Activated CD8-positive, alpha-beta memory T cell treated with anti-CD3 and anti-CD28 coated beads, Interleukin-2, amount 50 U/mL, for 48 hours (primary cell): ENCODE measurements at places on chromosomes 7 and 10.

DNA sequence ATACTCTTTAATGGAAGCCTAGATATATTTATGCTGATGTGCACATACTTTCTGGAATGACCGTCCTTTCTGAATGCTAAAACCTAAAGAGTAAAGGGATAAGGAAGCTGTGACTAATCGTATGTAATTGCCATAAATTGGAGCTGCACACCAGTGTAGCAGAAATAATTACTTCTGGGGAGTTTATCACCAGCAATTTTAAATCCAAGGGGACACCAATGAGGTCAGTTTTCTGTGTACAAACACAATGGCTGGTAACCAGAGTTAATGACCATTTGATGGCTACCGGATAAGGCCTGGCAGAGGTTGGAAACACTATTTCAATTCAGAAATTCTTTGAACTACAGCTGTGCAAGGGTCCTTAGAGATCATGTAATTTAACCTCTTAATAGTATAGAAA is 670.1 kb downstream of the REEP3 start:
- no peak for DNase-seq

GRCh38 chr10:129967579-129968019 is 3.5 kb upstream of the EBF3 start:
- DNase-seq: no peak

GRCh38 chr7:34709771-34710170 is 51.8 kb downstream of the NPSR1 start:
- no peak for DNase-seq

DNA sequence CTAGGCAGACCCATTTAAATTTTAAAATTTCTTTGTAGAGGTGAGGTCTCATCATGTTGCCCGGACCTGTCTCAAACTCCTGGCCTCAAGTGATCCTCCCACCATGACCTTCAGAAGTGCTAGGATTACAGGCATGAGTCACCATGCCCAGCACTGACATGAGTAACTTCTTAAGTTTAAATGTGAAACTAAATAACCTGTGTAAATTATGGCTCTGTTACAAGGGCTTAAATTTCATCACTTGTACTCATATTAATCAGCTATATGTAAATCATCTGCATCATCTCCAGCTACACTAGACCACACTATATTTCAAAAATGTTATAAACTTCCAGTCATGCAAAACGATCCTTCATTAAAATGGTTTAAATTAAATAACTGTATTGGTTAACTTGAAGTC is 56.1 kb downstream of the ATAD1 start:
- DNase-seq: no peak

DNA sequence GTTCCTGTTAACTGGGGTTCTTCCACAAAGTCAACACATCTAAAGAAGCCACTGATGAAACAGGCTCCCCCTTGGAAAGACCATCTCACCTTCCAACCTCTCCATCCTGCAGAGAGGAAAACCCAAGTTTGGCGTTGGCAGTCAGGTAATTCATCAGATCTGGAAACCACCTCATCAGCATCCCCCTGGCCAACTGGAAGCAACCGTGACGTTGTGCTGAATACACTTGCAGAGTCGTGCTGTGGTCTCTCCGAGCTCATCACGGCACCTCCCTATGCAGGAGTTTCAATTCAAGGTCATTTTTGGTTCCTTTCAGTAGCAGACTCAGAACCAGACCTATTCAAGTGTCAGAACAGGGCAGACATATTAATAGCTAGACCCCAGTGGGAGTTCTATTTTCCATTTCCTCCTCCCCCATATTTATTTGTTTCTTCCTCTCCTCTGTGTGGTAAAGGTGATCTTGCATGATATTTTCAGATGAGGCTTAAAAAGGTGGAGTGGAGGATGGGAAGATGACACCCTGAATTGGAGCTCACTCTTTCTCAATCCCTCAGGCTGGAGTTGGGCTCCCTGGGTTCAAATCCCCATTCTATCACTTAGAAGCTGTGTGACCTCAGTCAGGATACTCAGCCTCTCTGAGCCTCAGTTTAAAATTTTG is 149.1 kb upstream of the ADO start:
- no peak for DNase-seq

DNA sequence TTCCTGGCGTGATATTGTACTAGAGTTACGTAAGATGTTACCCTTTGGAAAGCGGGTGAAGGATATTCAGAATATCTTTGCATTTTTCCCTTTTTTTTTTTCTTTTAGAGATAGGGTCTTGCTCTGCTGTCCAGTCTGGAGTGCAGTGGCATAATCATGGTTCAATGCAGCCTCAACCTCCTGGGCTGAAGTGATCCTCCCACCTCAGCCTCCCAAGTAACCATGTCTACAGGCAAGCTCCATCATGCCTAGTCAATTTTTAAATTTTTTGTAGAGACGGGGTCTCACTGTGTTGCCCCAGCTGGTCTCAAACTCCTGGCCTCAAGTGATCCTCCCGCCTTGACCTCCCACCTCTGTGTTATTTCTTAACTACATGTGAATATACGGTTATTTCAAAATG is 18.4 kb downstream of the VPS41 start:
- no peak for DNase-seq

GRCh38 chr10:99709480-99710229 is 22.3 kb downstream of the COX15 start:
- DNase-seq: peak; percentile 55

DNA sequence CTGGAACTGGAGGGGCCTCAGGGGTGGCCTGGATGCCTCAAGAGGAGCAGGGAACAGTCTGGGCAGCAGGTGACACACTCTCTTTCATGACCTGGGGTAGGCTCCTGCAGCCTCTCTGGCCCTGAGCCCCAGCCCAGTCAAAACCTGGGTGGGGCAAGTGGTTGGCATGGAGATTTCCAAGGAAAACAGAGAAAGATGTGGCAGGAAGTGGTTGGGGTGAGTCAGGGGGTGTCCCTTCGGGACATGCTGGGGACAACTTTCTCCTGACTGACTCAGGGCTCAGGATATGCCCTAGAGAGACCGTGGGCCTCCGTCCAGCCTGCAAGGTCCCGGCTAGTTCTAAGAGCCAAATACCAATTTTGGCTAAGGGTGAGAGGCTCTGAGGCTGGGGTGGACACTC is 2.9 kb downstream of the AQP1 start:
- DNase-seq: no peak

- no peak for DNase-seq
Observed at GRCh38 chr10:126375926-126376554, 12.2 kb downstream of the ADAM12 start.

GRCh38 chr10:111077479-111077784 is 603 bp downstream of the ADRA2A start:
- no peak for DNase-seq

- DNase-seq: no peak
Observed at GRCh38 chr10:109837384-109837783, 85.9 kb downstream of the XPNPEP1 start.

DNA sequence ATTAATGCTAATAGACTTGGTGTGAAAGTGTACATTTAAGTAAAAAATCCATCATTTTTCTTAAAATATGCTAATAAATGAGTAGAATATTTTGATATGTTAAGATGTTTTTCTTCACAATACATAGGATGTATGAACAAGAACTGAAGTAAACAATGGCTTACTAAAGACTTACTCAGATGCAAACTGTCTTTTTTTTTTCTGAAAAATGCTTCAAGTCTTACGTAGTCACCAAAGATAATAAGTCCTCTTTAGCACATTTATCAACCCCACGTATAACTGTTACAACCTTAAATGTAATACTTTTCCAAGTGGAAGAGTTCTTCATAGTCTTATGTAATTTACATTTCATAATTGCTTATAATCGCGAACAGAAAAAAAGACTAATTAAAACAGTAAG is 54.8 kb downstream of the MDFIC start:
- DNase-seq: no peak

GRCh38 chr10:8095959-8096358 is 41.5 kb downstream of the GATA3 start:
- peak; percentile 66 for DNase-seq

- no peak for DNase-seq
Observed at GRCh38 chr7:107850643-107851042, 40.3 kb upstream of the DLD start.

DNA sequence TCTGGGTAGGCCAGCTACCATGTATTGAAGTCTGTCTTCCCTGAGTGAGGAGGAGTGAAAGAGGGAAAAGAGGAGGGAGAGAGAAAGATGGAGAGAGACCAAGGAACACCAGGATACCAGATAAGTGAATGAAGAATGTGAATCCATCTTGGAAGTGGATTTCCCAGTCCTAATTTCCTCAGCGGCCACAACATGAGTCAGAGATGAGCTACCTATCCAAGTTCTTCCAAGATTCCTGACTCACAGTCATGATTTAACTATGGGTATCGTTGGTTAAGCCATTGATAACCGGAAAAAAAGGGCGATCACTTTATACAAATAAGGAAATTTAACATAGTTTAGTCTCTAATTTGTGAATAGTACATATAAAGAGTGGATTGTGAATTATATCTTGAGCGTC is 561.8 kb downstream of the ATRNL1 start:
- no peak for DNase-seq

GRCh38 chr7:152336754-152337368 is 98.9 kb downstream of the KMT2C start:
- DNase-seq: no peak

- DNase-seq: no peak
Observed at GRCh38 chr7:2217716-2218443, 14.9 kb downstream of the MAD1L1 start.

GRCh38 chr7:103613655-103614642 is 167.9 kb upstream of the SLC26A5 start:
- DNase-seq: no peak

DNA sequence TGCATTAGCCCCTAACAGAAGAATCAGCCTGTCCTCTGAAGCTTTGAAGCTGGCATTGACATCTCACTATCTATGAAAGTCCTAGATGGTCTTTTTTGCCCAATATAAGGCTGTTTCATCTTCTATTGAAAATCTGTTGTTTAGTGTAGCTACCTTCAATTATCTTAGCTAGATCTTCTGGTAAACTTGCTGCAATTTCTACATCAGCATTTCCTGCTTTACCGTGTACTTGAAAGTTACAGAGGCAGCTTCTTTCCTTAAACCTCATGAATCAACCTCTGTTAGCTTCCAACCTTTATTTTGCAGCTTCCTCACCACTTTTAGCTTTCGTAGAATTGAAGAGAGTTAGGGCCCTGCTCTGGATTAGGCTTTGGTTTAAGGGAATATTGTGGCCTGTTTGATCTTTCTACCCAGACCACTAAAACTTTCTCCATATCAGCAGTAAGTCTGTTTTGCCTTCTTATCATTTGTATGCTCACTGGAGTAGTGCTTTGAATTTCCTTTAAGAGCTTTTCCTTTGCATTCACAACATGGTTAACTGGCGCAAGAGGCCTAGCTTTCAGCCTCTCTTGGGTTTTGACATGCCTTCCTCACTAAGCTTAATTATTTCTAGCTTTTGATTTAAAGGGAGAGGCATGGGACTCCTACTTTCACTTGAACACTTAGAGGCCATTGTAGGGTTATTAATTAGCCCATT is 32.5 kb downstream of the ARID5B start:
- no peak for DNase-seq

GRCh38 chr7:101206665-101207042 is 5.8 kb upstream of the MOGAT3 start:
- DNase-seq: no peak

GRCh38 chr7:84384417-84384816 is 189.8 kb upstream of the SEMA3A start:
- no peak for DNase-seq

GRCh38 chr10:96470116-96470743 is 43.5 kb downstream of the TLL2 start:
- peak; percentile 55 for DNase-seq

DNA sequence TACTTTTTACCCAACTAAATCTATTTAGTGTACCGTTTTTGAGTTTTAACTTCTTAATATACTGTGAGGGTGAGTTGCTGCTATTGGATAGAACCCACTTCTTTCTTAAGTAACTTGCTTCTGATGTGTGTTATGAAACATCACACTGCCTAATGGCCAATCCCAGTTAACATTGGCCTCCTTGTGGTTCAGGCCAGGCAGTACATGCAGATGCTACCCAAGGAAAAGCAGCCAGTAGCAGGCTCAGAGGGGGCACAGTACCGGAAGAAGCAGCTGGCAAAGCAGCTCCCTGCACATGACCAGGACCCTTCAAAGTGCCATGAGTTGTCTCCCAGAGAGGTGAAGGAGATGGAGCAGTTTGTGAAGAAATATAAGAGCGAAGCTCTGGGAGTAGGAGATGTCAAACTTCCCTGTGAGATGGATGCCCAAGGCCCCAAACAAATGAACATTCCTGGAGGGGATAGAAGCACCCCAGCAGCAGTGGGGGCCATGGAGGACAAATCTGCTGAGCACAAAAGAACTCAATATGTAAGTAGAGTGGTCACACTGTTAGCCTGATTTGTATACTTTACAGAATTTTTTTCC is 39.7 kb downstream of the TES start:
- DNase-seq: no peak

DNA sequence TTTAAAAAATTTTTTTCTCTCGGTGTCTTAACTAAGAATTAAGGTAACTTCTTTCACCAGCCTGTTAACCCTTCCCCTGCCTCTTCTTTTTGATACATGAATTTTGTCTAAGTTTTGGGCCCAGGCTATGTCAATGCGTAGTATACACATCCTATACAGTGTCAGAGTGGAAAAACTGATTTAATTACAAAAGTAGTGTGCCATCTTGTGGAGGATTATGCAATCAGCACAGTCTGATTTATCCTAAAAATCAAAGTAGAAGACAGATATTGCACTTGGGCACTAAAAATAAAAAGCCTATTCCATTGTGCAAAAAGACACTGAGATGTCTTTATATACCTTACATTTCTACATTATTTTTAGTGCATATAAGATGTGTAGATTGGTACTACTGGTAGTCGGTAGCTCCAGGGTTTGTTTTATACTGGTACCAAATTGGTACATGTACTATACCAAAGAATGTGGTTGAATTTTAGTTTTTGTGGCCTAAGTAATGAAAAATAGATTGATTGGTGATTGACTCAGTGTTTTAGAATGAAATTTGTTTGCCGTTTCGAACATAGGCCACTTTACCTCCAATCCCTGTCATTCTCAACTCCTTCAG is 96.6 kb downstream of the MKLN1 start:
- no peak for DNase-seq

DNA sequence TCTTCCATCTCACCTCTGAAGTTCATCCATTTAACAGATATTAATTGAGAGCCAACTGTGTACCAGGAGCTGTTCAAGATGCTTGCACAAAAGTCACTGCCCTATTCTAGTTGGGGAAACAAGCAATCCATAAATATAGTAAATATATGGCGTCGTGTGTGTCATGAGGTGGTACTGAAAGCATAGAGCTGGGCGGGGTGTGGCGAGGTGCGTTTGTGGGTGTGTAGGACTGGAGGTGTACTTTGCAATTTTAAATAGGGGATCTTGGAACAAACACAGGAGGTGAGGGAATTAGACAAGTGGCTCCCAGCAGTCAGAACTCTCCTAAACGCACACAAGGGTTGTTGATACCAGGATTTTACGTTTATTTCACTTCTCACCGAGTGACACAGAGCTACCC is 490 bp upstream of the ZNF239 start:
- no peak for DNase-seq

DNA sequence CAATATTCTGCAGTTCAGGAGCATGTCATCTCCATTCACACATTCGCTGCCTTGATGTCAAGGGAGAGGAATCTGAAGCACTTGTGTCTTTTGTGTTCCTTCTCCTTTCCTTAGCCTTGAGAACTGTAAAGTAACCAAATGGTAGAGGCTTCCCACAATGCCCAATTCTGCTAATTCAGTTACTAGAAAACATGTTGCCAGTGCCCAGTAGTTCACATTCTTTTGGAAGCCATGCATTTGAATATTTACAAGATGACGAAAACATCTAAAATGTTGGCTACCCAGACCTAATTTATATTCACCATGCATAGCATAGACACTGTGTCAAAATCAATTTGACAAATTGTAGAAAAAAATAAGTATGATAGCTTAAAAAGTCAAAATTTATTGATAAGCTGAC is 852.7 kb upstream of the PHF14 start:
- DNase-seq: no peak
